ENCODE measurements at places on chromosomes 2 and 18.
A peak's percentile ranks its signal among the peaks of the same experiment; 100 is the strongest.

DNA sequence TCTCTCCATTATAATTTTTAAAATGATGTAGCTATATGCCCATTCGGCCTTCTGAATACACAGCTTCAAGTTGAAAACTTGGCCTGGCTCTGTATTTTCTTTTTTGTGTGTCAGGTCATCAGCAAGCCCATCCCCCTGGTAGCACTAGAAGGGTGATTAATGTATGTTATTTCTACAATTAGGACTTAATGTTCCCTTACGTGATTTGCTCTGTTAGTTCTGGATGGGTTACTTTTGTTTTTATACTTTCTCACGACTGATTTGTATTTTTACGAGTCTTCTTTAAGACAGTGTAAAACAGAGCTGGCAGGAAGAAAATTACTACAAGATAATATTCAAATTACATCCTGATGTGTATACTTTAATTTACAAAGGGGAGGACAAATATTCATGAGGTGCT lies 88.4 kb upstream of the RGPD4 start:
- DNase-seq, result no peak

DNA sequence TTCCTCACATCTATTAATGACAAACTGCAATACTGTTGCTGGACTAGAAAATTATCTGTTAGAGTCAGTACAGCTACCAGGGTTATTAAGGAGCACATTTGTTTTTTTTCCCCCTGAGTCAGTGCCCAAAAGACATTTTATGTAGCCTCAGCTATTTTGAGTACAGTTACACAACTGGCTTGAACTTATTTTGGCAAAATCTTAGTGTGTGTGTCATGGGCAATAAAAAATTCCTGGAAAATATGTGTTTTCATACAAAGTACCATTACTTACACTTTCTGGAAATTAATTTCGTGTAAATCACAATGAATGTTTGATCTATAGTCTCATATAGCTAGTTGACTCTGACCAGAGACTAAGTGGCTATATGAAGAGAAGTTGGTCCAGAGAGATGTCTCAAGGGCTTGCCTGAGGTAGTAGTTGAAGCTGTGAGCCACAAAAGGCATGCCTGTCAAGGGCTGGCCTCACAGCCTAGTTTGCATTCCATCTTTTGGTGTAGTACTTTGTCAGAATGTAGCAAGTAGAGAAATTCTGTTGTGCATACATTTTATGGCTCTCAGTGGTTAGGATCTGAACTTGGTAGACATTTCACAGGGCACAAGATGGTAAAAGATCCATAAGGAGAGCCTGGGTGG lies 283.4 kb downstream of the MTX2 start:
- no peak for DNase-seq

DNA sequence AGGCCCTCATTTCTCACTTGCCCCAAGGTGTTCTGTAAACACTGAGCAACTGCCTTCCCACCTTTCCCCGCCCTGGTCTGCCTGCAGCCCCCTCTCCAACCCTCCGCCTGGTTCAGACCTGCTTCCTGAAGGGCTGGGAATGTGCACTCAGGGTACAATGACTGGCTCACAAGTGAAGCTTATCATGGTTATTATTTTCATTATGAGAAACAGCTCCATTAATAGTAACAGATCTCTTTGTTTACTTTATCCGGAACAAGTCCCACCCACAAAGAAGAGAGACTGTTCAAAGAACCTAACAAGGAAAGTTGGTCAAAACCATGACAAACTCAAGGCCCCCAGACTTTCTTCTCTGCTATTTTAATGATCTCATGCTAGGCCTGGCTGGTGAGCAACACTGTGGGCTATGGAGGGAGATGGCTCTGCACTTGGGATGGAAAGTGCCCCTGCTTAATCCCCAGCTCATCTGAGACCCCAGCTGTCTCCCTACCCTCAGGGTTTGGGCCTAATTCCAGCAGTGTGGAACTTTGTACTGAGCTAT lies 36.7 kb downstream of the ARHGAP25 start:
- DNase-seq, result no peak

DNA sequence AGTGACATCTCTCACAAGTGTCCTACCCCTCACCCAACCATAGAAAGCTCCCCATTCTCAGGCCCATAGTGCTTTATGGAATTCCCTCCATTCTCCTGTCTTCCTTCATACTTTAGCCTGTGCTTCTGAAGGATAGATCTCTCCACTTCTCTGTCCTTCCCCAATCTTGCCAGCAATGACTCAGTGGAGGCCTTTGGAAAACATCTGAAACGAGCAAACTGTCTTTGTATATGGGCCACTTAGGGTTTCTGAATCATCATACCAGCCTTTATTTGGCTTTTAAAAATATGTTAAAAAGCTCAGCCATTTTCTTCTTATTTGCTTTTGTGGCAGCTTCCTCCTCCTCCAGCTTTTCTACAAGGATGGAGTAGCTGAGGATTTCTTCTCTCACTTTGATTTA lies 65.6 kb upstream of the ZNF385B start:
- no peak for DNase-seq

DNA sequence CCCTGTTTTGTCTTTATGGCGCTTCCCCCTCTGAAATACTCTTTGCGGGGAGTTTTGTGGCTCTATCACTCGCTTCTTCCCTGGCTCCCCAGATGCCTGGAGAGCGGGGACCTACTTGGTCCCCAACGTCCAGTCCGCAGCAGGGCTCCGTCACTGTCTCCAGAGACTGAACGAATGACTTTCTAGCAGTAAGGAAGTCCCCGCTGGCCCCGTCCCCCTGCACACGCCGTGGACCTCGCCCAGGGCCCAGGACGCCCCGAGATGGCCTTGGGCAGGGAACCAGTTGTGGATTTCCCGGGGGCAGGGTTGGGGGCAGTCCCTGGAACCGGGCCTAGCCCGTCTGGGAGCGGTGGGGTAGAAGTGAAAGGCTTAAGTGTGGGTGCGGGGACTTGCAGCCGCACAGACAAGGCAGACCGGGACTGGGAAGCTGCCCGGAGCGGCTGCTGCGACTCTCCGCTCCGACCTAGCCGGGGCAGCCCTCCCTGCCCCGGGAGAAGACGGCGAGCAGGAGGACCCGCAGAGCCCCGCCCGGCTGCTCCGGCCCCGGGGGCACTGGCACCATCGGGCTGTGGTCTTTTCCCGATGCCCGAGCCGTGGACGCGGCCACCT lies 821 bp upstream of the EPHA4 start:
- DNase-seq, result peak; percentile 8

- no peak for DNase-seq
These were observed 13.8 kb upstream of the SATB2 start for GRCh38 chr2:199471443-199472057.

- DNase-seq, result no peak
These were observed 45.0 kb upstream of the EML4 start for GRCh38 chr2:42124011-42124785.

DNA sequence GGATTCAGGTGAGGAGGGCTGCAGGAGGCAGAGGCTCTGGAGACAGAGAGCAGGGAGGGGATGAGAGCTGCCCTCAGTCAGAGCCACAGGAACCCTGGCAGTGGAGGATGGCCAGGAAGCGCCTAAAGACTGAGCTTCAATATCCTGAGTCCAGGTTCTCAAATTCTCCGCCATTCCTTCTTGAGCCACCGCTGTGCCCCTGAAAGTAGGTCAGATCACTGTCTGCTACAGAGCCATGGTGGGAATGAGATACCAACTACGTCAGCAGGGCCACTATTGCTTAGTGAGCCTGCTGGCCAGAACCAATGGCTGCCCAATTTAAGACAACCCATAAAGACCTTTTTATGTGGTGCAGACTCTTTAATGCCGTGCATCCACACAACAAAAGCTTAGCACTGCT lies 155.5 kb downstream of the CTIF start:
- DNase-seq, result no peak

- no peak for DNase-seq
These were observed 39.1 kb upstream of the FIGN start for GRCh38 chr2:163774862-163775261.

DNA sequence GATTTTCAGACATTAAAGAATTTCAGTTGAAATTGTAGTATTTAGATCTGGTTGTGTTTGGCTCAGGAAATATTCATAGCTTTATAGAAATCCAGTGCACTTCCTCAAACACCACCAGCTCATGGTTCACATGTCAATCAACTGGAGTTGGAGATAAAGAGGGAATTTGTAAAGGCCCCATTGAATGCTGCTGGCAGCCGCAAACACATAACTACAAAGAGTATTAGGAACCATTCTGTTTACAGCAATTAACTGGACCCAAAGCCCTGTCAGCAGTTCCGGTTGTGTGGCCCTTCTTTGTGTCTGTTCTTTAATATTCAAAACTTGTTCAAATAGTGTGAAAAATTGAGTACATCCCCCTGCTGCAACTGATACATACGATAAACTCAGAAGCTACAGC lies 107.4 kb upstream of the LRRTM4 start:
- DNase-seq, result no peak

- DNase-seq, result no peak
These were observed 506.9 kb upstream of the MYT1L start for GRCh38 chr2:2837746-2838547.

DNA sequence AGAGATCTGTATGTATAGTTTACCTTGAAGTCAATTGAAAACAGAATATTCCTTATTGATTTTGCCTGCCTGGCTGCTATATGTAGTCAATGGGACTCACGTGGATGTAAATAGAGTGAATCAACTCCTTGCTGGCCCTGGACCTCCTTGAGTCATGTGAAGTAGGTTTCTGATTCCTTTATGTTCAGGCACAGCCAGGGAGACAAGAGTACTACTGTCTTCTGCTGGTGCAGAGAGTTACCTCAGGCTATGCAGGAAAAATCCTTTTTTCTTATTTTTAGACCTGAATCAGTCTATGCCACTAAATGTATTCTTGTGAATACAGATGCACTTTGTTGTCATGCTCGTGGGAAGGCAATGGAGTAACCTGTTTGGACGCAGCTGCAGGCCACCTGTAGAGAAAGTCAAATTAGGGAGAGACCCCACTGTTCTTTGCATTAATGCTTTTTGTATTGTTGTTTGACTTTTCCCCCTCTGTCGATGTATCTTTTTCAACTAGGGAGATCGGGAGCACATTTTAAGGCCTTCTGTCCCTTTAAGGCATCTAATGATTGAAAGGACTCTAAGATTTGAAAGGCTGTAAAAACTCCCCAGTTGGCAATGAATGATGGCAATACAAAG lies 473.9 kb downstream of the ARHGAP15 start:
- no peak for DNase-seq

- no peak for DNase-seq
These were observed 161.3 kb downstream of the ASB1 start for GRCh38 chr2:238587776-238588660.

- no peak for DNase-seq
These were observed 1376.3 kb upstream of the CELF4 start for GRCh38 chr18:38941711-38942561.

GRCh38 chr18:23283916-23284430 lies 148.7 kb downstream of the CABLES1 start:
- no peak for DNase-seq

DNA sequence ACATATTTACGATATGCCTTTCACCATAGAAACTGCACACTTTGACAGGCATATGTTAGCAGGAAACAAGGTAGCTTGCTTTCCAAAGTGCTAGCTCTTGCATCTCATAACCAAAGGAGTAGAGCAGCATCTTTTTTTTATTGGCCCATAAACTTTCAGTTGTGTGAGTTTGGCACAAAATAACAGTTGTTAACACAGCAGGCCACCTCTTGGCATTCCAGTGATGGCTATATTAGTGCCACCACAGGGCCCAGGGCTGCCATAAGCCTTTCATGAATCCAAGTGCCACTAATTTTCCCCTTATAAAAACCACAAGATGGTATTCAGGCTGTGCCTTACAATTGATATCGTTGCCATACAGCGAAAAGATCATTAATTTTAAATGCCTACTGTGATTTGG lies 40.3 kb upstream of the KLF7 start:
- no peak for DNase-seq

- no peak for DNase-seq
These were observed 108.7 kb downstream of the FEZ2 start for GRCh38 chr2:36489281-36489680.

DNA sequence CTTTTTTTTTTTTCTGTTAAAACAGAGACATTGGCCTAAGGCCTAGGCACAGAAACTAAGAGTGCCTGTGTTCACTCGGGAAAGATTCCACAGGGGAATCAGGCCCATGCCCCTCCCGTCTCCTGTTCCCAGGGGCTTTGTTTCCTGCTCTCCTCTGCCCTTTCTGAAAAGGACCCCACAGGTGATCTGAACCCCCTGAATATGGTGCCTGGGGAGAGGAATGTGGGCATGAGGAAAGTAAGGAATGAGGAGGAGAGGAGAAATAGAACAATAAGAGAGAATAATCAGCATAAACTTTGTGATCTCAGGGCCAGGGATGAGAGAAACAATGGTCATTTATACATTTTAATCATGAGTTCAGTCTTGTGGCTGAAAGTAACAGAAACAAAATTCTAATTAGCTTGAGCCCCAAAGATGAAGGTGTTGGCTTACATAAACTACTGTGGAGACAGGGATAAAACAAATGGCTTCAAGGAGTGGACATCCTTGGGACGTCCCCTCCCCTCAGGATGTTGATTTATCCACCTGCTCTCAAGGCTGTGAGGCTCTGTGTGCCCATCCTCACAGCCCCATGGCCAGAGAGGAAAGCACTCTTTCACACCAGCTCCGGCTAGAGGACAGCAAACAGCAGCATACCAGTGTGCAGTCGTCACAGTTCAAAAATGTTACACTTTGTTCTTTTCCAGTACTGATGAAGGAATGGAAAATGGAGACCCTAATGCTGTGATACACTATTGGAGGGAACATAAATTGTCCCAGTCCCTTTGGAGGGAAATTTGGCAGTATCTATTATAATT lies 46.4 kb upstream of the MRPL33 start:
- DNase-seq, result no peak

DNA sequence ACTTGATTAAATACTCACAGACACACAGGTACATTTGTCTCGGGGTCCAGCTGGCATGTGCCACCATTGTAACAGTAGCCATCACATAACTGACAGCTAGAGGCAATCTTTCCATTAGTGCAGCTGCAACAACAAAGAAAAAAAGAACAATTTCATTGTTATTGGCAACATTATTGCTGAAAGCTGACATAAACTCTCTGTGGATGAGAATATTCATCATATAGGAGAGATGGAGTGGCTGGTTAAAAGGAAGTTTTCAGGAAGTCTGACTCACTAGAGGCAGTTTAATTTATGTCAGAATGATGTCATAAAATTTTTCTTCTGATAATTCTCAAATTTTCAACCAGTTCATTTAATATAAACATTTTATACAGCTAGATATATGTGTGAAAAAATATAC lies 1490.0 kb upstream of the NXPH2 start:
- DNase-seq, result no peak

All from stimulated activated CD4-positive, alpha-beta T cell treated with anti-CD3 and anti-CD28 coated beads, TNF-alpha, amount 100 ng/mL, for 1 hour (primary cell).